ENCODE measurements at places on chromosomes 12 and 14. TPM values are rescaled to one million over a fixed set of nuclear protein-coding genes. Genes with fewer than 3 reads are reported as not detected.

Gene PROX2
- not detected for total RNA-seq

Gene AKAP3
- 0.26 TPM for total RNA-seq

Gene BMP4
- total RNA-seq = 0.87 TPM

Gene EXOC3L4
- 2.6 TPM for total RNA-seq

Gene HNRNPC
- 537 TPM for total RNA-seq

Gene CPNE6
- total RNA-seq = not detected

Gene DUSP6
- 20.3 TPM for total RNA-seq

Gene CISTR
- not detected for total RNA-seq

Gene PARP11
- 7.3 TPM for total RNA-seq

Gene DEPDC4
- total RNA-seq = 2.6 TPM

Gene SYT1
- 3.0 TPM for total RNA-seq
